Stimulated activated CD4-positive, alpha-beta T cell treated with anti-CD3 and anti-CD28 coated beads, Interleukin-12 subunit alpha, Interleukin-12 subunit beta, amount 100 ng/mL, for 4 hours (primary cell): ENCODE measurements at places on chromosomes 1 and 21.

GRCh38 chr1:203101813-203102634 is 16.2 kb upstream of the MYOG start:
- DNase-seq = no peak

DNA sequence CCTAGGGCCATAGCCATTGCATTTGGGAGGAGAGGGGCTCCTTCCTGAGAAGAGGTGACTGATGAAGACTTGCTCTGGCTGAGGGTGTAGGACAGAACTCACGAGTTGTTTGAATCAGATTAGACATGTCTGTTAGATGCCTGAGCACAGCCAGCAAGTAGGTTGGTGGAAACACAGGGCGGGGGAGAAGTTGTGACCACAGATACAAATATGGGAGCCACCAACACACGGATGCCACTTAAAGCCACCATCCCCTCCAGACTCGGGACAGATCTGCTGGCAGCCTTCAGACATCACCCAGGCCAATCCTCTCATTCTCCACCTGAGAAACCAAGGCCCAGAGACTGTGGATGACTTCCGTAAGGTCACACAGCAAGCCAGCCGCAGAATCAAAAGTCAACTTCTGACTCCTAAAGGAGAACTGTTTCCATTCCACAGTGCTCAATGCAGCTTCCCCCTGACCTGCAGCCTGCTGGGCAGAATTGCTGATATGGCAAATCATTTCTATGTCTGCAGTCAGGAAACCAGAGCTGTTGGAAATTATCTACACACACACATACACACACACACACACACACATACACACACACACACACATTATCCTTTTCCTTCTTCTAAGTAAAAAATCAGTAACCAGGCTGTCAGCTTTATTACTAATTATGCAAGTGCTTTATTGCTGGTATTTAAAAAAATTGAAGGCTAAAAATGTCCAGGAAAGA is 176.4 kb upstream of the KLHDC7A start:
- DNase-seq = no peak

- DNase-seq = no peak
Observed at GRCh38 chr1:162136760-162137159, 67.3 kb downstream of the NOS1AP start.

DNA sequence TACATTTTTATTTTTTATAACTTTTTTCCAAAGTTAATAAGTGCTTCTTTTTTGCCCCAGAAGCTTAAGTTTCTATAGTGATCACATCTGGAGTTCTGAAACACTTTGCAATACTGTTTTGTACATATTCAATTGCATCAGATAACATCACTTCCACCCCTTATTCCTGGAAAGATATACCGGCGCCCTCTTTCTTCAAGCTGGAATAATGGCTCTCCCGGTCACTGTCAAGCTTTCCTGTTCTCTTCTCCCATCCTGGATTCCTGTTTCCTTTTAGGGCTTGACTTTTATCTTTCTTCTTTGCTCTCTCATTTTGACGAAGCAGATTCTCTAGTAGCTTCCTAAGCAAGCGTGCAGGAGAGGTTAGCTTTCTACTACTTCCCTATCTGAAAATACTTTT is 1866.8 kb downstream of the MRPL39 start:
- DNase-seq = no peak

GRCh38 chr1:21154717-21155116 is 22.0 kb downstream of the EIF4G3 start:
- DNase-seq = no peak

DNA sequence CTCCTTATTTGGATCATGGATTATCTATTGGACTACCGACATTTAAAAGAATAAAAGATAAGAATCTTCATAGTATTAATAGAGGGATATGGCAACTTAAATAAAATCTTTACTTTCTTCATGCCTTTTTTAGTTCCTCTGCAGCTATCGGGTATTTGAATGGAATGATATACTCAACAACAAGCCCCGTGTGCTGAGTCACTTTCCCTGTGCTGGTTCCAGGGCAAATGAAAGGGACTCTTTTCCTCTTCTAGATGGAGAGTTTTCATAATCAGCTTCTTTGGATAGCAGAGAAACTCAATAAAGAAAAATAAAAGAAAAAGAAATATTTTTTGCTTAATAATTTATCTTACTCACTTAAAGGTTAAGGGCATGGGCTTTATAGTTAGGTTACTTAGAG is 213.7 kb downstream of the LRRC40 start:
- DNase-seq = no peak

DNA sequence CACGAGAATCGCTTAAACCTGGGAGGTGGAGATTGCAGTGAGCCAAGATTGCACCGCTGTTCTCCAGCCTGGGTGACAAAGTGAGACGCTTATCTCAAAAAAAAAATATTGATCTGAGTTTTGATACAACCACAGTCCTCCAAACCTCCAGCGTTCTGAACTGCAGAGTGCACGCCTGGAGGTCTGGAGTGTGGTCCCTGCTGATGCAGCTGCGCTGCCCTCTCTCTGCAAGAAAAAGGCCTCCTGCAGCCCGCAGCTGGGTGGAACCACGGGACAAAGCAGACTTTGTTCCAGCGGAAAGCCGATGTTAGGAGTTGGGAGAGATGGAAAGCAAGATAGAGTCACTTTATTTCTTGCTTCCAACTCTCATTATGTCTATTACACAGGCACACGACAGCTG is 144.9 kb upstream of the SOD1 start:
- no peak for DNase-seq
